ENCODE measurements at places on chromosomes 4 and X. TPM values are rescaled to one million over a fixed set of nuclear protein-coding genes. Genes with fewer than 3 reads are reported as not detected.

Gene ZMAT1
- 0.46 TPM for total RNA-seq

Gene ARHGAP6
- under 0.01 TPM for total RNA-seq

Gene SATL1
- total RNA-seq, result not detected

Gene CRMP1
- total RNA-seq, result under 0.01 TPM

Gene SPIN2A
- 0.33 TPM for total RNA-seq

Gene NDST3
- total RNA-seq, result not detected

Gene DCAF4L1
- total RNA-seq, result 0.46 TPM

Gene ARMCX2
- 33.4 TPM for total RNA-seq

Gene DUX4
- not detected for total RNA-seq

Gene SNCA
- 210 TPM for total RNA-seq

Gene SH3RF1
- 10.9 TPM for total RNA-seq

Gene CLDN2
- not detected for total RNA-seq

Gene PDGFC
- total RNA-seq, result 0.93 TPM

Gene CLIC2
- 0.15 TPM for total RNA-seq

Gene SHISA3
- not detected for total RNA-seq

Gene UCP1
- total RNA-seq, result not detected

Gene ZBED1
- total RNA-seq, result 45.0 TPM

Gene MORF4L2
- total RNA-seq, result 563 TPM

Gene GLRA2
- total RNA-seq, result not detected

Gene SSX4B
- not detected for total RNA-seq

Gene NWD2
- not detected for total RNA-seq

Gene RPL34
- total RNA-seq, result 613 TPM

Gene SRPK3
- total RNA-seq, result under 0.01 TPM

Gene ANAPC10
- total RNA-seq, result 41.4 TPM

Gene CXorf49
- total RNA-seq, result not detected

Gene XIAP
- total RNA-seq, result 19.9 TPM

Gene TMEM271
- total RNA-seq, result not detected

Gene NFKB1
- total RNA-seq, result 58.9 TPM

Gene RRH
- total RNA-seq, result not detected

Gene NLGN3
- 0.34 TPM for total RNA-seq

Gene IGFBP7
- 716 TPM for total RNA-seq

Measured in melanocyte of skin (primary cell).